ENCODE measurements at places on chromosomes 5 and 9.

GRCh38 chr5:63401436-63402046 is 560.7 kb downstream of the HTR1A start:
- DNase-seq = no peak

DNA sequence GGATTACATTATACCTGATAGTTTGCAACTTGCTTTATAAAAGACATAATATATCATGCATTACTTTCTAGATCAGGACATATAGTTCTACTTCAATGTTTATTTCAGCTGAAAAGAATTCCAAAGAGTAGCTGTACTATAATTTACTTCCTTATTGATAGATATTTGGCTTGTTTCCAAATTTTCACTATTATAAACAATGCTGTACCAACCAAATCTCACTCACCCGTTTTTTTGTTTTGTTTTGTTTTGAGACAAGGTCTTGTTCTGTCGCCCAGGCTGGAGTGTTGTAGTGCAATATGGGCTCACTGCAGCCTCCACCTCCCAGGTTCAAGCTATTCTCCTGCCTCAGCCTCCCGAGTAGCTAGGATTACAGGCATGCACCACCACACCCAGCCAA is 132.7 kb downstream of the GNAQ start:
- DNase-seq = no peak

GRCh38 chr5:82858151-82859025 is 218.8 kb downstream of the TMEM167A start:
- no peak for DNase-seq

DNA sequence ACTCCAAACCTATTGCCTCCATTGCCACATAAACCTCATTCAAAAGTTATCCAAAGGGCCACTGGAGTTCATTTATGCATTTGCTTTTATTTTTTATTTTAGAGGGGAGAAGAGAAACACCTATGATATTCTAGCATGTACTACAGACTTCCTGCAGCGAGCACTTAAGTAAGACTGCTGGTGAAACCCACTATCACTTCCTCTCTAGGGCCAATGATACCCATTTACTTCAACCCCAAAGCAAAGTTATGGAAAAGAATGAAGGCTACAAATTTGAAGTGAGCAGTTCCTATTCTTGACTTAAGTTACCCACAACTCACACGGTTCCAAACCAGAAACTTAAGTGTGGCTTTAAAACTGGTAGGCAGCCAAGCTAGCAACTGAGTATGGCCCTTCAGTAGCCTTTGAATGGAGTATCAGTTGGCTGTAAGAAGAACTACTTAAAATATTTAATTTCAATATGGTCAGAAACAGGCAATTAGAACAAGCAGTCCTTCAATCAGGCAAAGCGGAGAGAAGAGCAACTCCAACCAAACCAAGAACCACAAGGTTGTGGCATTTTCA is 94.1 kb downstream of the GPR21 start:
- DNase-seq = no peak

DNA sequence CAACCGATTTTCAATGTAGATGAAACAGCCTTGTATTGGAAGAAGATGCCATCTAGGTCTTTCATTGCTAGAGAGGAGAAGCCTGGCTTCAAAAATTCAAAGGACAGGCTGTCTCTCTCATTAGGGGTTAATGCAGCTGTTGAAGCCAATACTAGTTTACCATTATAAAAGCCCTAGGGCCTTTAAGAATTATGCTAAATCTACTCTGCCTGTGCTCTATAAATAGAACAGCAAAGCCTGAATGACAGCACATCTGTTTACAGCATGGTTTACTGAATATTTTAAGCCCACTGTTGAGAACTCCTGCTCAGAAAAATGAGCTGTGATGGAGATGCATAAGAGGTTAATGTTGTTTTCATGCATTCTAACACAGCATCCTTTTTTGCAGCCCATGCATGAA is 188.5 kb downstream of the TRIM32 start:
- no peak for DNase-seq

DNA sequence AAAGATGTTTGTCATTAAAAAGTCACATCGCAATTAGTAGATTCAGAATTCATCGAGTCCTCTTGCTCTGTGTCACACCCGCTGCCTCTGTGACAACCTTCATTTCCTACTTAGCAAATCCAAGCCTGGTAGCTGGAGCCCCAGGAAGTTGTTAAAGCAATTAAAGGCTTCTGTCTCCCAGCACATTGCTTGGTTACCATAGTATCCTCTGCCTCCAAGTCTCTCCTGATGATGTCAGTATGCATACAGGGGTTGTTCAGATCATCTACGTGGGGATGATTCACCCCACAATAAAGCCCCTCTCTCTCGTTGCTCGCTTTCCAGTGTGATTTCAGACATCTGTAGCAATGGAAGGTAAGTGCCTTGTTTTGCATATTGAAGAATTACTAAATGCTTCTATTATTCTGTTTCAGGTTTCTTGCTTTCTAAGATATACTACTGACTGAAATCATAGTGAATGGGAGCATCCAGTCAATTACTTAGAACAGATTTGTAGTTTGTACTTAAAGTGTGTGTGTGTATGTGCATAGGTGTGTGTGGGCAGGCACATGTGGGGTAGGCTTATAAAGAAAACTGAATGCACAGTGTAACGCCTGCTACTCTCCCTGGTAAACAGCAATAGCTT is 52.9 kb downstream of the PAM start:
- no peak for DNase-seq

GRCh38 chr9:15317836-15318235 is 10.8 kb upstream of the TTC39B start:
- DNase-seq = no peak

DNA sequence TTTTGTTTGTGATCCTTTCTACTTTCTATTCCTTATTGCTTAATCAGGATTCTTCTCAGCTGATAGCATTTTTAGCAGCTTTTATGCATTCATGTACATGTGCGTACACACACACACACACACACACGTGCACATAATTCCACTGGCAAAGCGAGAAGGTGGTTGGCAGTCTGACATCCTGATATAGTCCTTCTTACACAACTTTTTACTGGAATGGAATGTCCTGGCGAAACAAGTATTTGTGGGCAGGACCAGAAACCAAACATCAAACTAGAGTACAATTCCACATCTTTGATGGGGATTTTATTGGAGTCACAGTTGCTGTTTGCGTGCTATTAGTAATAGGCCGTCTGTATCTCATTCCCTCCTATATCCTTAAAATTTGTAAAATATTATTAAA is 356.5 kb downstream of the CCDC171 start:
- no peak for DNase-seq

GRCh38 chr5:131416729-131417128 is 152.9 kb downstream of the CDC42SE2 start:
- DNase-seq = no peak

DNA sequence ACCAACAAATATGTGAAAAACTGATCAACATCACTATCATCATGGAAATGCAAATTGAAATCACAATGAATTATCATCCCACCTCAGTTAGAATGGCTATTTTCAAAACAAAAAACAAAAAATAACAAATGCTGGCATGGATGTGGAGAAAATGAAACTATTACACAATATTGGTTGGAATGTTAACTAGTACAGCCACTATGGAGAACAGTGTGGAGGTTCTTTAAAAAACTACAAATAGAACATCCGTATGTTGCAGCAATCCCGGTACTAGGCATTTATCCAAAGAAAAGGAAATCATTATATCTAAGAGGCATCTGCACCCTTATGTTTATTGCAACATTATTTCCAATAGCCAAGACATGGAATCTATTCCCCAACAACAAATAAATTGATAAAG is 9.0 kb upstream of the IFNA5 start:
- no peak for DNase-seq

DNA sequence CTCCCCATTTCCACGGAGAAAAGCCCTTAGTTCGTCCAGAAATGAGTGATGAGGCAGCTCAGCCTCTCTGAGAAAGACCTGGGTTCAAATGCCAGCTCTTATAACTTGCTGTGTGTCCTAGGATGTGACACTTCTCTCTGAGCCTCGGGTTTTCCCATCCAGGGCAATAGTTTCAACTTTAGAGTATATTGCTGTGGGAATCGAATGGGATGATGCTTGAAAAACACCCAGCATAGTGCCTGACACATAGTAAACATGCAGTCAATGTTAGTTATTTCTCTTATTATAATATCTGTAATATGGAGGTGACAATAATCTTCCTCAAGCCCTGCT is 430 bp upstream of the MAPKAP1 start:
- DNase-seq = no peak

GRCh38 chr9:123965801-123966686 is 36.1 kb upstream of the DENND1A start:
- no peak for DNase-seq

GRCh38 chr5:37900692-37901091 is 60.9 kb upstream of the GDNF start:
- DNase-seq = no peak

DNA sequence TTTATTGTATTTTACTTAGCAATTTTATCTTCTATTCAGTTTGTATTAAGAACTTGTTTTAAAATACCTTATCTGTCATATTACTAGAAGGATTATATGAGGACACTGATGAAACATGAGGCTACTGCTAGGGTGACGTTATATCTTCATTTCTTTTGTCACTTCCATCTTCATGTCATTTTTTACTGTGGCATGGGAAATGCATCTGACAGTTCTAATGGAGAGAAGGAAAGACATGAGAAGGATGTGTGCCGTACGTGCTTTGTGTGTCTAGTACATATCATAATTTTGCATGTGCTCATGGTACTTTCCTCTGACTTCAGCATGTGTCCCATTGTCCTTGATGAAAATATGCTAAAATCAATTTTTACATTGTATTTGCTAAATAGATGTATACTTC is 258.2 kb downstream of the PTPRD start:
- no peak for DNase-seq

DNA sequence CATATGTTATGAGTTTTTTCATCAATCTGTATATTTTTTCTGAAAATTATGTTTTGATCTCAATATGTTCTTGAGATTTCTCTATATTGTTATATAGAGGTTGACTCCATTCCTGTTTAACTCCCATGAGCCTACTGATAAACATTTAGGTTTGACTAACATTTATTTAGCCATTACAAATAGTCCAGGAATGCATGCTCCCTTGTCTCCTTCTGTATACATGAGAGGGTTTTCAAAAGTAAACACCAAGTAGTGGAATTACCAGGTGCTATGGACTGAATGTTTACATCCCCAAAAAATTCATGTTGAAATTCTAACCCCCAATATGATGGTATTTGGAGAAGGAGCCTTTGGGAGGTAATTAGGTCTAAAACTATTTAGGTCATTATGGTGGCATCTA is 3.5 kb upstream of the OR5C1 start:
- no peak for DNase-seq

DNA sequence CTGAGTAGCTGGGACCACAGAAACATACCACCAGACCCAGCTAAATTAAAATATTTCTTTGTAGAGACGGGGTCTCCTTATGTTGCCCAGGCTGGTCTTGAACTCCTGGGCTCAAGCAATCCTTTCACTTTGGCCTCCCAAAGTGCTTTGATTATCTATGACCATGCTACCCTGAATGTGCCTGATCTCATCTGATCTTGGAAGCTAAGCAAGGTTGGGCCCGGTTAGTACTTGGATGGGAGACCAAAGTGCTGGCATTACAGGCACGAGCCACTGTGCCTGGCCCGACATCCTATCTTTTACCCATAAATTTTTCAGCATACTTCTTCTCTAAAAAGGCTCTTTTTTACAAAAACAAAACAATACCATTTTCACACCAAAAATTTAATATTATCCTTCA is 137.0 kb upstream of the LRRTM2 start:
- no peak for DNase-seq

- no peak for DNase-seq
Observed at GRCh38 chr5:147406636-147407035, 103.2 kb downstream of the DPYSL3 start.

DNA sequence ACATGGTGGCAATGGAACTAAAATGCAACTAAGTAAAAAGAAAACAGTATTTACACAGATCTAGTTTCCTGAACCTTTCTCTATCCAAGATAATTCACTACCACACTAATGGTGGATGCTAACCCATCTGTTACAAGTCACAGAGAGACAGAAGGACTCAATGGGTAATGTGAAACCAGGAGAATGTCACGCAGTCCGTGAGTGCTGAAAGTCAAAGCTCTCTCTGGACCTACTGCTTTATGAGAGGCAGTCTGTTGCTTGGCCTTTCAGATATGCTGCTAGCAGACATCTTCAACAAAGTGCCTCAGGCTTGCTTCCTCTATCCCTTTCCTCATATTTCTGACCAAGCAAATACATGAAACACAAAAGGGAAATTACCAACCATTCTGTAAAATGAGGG is 69.0 kb upstream of the GLRX start:
- no peak for DNase-seq

DNA sequence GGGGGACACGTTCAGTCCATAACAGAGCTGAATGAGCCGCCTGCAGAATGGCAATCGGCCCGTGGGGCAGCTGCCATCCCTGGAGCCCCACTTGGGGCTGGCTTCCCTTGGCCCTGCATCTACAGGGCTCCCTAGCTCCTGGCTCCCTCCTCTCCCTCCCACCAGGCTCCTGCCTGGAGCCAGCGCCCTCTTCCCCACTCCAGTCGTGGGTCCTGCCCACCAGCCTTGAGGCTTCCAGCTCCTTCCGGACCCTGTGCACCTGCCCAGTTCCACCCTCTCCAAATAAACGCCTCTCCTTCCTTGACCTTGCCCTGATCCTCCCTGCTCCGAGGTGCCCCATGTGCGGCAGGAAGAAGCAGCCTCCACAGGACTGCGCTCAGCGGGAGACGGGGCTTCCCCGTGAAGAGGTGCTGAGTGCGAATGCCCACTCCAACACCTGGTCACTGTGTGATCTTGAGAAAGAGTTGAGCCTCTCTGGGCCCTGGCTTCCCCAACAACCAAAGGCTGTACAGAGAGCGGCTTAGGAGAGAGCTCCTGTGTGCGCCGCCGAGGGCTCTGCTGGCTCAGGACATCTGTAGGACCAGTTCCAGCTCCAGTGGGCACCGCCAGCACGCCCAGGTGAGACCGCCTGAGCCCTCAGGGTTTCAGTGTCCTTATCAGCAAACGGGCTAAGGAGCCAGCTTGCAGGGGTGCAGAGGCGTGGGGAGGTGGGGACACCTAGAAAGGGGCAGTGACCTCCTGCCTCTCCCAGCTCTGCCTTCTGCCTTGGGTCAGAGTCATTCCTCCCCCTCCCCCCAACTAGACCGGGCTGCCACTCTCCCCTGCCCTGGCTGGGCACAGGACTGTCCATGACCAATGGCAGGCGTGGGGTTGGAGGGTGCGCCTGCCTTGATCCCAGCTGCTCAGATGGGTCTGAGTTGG is 12.1 kb downstream of the C9orf50 start:
- no peak for DNase-seq

- no peak for DNase-seq
Observed at GRCh38 chr9:76445976-76446375, 13.0 kb upstream of the GCNT1 start.

- DNase-seq = no peak
Observed at GRCh38 chr9:116549061-116549664, 137.9 kb upstream of the TRIM32 start.

GRCh38 chr5:107517185-107518033 is 153.3 kb downstream of the EFNA5 start:
- no peak for DNase-seq

- no peak for DNase-seq
Observed at GRCh38 chr9:113656771-113657670, 193.5 kb downstream of the RGS3 start.

Data from stimulated activated CD4-positive, alpha-beta T cell treated with anti-CD3 and anti-CD28 coated beads, Interleukin-1b, Interleukin-23, amount 100 ng/mL, for 1 hour (primary cell).